Activated CD8-positive, alpha-beta T cell treated with anti-CD3 and anti-CD28 coated beads, Interleukin-2, amount 10 ng/mL, durations not matched to agents 7 days and 5 days (primary cell): ENCODE measurements at places on chromosomes 16 and 17. TPM values are rescaled to one million over a fixed set of nuclear protein-coding genes. Genes with fewer than 3 reads are reported as not detected.

FGF11 gene
- total RNA-seq = 16.6 TPM

ZNF213 gene
- total RNA-seq = 10.8 TPM

- peaks cover 5% of the 10 kb centered on the region for H3K27me3 ChIP-seq
- H3K4me3 ChIP-seq = no peak overlapping the region
- no peak overlapping the region for H3K27ac ChIP-seq
- no peaks in the 10 kb centered on the region for H3K4me1 ChIP-seq
- no peaks in the 10 kb centered on the region for H3K36me3 ChIP-seq
Observed at GRCh38 chr17:14245002-14245401, 8.3 kb upstream of the CDRT15 start.

DNA sequence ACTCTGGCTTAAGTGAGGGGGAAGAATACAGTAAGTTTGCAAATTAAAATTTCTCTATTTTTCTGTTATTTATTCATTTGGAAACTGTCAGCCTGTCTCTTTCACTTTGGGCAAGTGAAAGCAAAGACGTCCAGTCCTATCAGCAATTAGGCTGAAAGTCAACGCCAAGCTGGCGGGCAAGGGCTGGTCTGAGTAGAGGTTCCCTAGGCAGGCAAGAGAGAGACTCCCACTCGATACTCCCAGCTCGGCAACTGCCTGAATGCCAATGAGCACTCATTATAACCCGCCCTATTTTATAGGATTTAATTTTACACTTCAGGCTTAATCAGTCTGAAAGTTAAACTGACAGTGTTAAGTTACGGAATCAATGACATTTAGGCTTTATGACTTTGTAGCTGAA is 14.3 kb upstream of the SLC38A8 start:
- H3K36me3 ChIP-seq = peaks cover 51% of the 10 kb centered on the region
- H3K4me3 ChIP-seq = no peak overlapping the region

DNA sequence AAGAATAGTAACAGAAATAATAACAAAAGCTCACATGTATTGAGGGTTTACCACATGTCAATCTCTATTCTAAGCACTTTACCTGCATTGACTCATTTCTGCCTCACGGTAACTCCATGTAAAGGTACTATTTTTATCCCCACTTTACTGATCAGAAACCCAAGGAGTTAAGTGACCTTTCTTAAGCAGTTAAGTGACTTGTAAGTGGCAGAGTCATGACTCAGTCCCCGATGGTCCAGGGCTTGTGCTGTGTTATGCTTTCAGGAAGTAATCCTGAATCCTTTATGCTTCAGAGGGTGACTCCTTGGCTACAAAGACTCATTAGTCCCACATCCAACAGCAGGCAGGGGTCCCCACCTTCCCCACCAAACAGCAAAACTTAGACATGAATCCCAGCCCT is 66.5 kb downstream of the MRM1 start:
- peaks cover 22% of the 10 kb centered on the region for H3K4me1 ChIP-seq
- H3K27me3 ChIP-seq = peaks cover 2% of the 10 kb centered on the region
- H3K36me3 ChIP-seq = no peaks in the 10 kb centered on the region
- no peak overlapping the region for H3K4me3 ChIP-seq
- no peak overlapping the region for H3K27ac ChIP-seq

GRCh38 chr17:55458978-55459377 is 37.3 kb upstream of the MMD start:
- H3K27me3 ChIP-seq = peaks cover 11% of the 10 kb centered on the region
- DNase-seq = no peak
- H3K36me3 ChIP-seq = no peaks in the 10 kb centered on the region
- H3K27ac ChIP-seq = no peak overlapping the region
- H3K4me3 ChIP-seq = no peak overlapping the region
- H3K4me1 ChIP-seq = peaks cover 10% of the 10 kb centered on the region

ADAP2 gene
- 0.39 TPM for total RNA-seq

DNA sequence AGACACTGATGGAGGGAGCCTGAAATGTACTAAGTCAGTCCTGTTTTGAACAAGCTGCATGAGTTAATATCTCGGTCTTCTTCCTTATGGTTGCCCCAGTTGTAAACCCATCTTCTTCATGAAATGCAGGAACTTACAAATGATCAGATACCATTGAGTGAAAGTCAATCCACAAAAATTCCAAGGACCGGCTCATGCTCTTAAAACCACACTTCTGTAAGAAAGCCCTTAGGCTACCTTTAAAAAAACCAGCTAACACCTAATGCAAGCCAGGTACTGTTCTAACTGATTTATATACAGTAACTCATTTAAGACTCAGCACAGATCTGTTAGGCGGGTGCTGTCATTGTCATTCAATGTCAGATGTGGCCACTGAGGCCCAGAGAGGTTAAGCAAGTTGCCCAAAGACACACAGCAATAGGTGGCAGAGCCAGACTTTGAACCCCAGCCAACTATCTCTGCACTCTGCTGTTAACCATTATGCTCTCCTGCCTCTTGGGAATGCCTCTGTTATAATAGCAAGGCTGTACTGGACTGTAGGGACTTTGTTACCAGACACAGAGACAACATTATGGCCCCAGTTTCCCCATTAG is 93.4 kb downstream of the C16orf95 start:
- H3K27ac ChIP-seq = no peak overlapping the region
- no peak overlapping the region for H3K4me3 ChIP-seq
- H3K4me1 ChIP-seq = no peaks in the 10 kb centered on the region
- no peaks in the 10 kb centered on the region for H3K36me3 ChIP-seq

GRCh38 chr17:74567397-74567796 is at the start of gene CD300H:
Gene CD300H, minus strand, starts transcription at chr17:74567509.
- peaks cover 42% of the 10 kb centered on the region for H3K27me3 ChIP-seq
- no peak within 1 kb of the TSS for H3K27ac ChIP-seq
- H3K4me1 ChIP-seq = peaks cover 15% of the 10 kb centered on the region
- no peak within 1 kb of the TSS for H3K4me3 ChIP-seq
- no peaks in the 10 kb centered on the region for H3K36me3 ChIP-seq

DHX40 gene
- 17.7 TPM for total RNA-seq

GRCh38 chr16:3187798-3188674 is at the start of gene OR1F1:
Gene OR1F1, plus strand, starts transcription at chr16:3188204.
- peaks cover 9% of the 10 kb centered on the region for H3K36me3 ChIP-seq
- peaks cover 65% of the 10 kb centered on the region for H3K4me1 ChIP-seq
- H3K27me3 ChIP-seq = peaks cover 58% of the 10 kb centered on the region
- H3K4me3 ChIP-seq = peak within 1 kb of the TSS; percentile 68
- DNase-seq = peak; percentile 86
- H3K27ac ChIP-seq = peak within 1 kb of the TSS; percentile 76

G6PC1 gene
- not detected for total RNA-seq

DNA sequence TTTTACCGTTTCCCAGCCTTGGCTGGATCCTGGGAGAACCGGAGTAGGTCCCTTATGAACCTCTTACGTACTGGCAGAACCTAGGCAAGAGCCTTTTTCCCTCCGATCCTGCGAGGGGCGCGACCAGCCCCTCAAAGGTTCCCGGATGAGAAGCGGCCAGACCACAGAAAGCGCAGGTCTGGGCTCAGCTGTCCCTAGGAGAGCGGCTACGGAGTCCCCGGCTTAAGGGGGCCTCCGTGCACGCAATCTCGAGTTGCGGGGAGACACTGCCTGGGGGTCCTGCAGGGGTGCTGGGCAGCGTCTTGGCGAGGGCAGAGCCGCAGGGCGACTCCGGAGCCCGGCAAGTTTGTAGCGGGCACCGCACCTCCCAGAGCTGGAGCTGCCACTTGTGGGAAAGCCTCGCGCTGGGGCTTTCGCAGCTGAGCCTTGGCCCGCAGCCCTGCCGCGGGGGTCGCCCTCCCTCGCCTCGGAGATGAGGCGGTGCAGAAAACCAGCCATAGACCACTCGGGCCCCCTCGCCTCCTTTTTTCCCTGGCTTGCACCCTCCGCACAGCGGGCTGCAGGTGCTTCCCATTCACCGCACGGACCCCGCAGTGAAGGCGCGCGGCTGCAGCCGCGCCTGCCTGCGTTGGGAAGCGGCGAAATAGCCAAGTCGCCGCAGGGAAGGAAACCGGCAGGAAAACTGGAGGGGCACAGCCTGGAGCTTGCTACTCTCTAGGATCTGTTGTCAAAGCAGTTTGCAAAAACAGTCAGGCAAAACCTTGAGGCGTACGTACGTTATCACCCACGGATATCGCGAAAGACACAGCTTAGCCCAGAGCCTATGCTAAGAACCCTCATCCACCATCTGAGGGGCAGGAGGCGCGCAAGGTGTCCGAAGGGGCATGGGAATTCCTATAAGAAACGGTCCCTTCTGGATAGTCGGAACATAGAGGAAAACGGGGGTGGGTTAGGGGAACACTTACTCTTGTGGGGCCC is 834 bp downstream of the CDH8 start:
- no peak for DNase-seq
- no peak overlapping the region for H3K4me3 ChIP-seq
- H3K36me3 ChIP-seq = no peaks in the 10 kb centered on the region
- peaks cover 20% of the 10 kb centered on the region for H3K27me3 ChIP-seq

DNA sequence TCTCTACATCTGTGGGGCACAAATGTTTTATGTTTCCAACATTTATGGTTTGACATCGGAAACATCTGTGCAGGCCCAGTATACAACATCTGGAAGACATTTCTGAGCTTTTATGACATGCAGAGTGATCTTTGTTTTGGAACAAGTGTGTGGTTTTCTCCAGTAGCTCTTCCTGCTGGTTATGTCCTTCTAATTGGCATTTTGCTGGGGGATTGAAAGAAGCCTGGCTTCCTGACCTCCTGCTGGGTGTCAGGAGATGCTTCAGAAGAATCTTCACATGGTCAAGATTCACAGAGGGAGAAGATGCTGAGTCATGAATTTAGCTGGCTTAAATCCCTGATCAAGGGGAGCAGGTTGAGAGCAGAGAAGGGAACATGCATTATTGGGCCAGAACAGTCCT is 279.5 kb upstream of the MYOCD start:
- H3K4me1 ChIP-seq = no peaks in the 10 kb centered on the region
- no peak for DNase-seq
- H3K36me3 ChIP-seq = no peaks in the 10 kb centered on the region

GRCh38 chr16:72291531-72291981 is 119.6 kb upstream of the PMFBP1 start:
- H3K27me3 ChIP-seq = no peaks in the 10 kb centered on the region
- no peak for DNase-seq
- H3K4me1 ChIP-seq = no peaks in the 10 kb centered on the region
- no peak overlapping the region for H3K4me3 ChIP-seq
- no peaks in the 10 kb centered on the region for H3K36me3 ChIP-seq
- H3K27ac ChIP-seq = no peak overlapping the region

FBXW10B gene
- 0.82 TPM for total RNA-seq

DNA sequence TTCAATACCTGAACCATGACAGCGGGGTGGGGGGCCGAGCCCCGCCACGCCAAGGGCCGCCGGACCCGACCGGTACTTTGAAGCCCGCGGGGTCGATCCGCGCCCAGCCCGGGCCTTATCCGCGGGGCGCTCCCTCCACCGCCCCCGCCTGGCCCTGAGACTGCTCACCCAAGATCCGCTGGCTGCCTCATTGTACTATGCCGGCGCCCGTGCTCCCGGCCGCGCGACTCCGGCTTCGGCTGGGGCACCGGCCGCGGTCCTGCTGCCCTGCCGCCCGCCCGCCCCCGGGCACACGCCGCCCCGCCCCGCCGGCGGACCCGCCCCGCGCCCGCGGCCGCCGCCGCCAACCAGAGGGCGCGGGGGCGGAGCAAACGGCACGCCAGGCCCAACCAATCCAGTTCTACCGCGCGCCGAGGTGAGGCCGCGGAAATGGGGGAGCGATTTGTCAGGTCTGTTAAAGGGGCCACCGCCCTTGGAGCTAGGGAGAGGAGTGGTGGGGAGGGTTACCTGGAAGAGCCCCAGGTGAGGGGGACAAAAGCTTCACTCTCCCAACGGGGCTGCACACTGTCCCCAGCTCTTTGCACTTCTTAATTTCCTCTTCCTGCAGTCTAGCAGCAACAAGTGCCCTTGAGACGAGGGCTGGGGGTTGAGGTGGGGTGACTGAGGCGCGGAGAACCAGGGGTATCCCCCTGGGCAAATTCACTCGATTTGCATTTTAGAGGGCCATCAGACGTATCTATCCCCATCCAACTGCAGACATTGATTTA is at the start of gene TEX2:
TSS of gene TEX2 (minus strand) at position 261 of the 767 bp plus-strand sequence. CDS start 49,043 bp downstream, outside the sequence.
- H3K4me1 ChIP-seq = peaks cover 27% of the 10 kb centered on the region
- peaks cover 17% of the 10 kb centered on the region for H3K27me3 ChIP-seq
- no peaks in the 10 kb centered on the region for H3K36me3 ChIP-seq

MEIOC gene
- 0.26 TPM for total RNA-seq

- no peak overlapping the region for H3K27ac ChIP-seq
- DNase-seq = no peak
- peaks cover 9% of the 10 kb centered on the region for H3K4me1 ChIP-seq
- H3K4me3 ChIP-seq = no peak overlapping the region
Observed at GRCh38 chr17:40173778-40174135, 3.5 kb upstream of the RAPGEFL1 start.

DNA sequence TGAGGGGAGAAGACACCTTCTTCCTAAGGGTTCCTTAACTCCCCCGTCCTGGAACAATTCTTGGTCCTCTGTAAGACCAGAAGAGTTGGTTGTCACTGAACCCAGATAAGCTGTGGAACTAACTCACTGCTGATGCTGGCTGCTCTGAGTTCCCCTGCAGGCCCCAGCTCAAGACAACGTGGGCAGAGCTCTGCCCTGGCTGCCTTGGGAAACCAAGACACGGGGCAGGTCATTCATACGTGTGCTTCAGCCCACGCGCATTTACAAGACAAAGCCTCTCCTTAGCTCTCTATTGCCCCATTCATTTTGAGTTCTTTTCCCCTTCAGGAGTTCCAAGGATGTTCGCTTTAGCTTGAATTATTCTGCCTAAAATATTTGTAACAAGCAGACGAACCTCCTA is 3.4 kb upstream of the NAT9 start:
- H3K27ac ChIP-seq = peak overlapping the region; percentile 97
- peak overlapping the region; percentile 59 for H3K4me3 ChIP-seq
- H3K27me3 ChIP-seq = no peaks in the 10 kb centered on the region
- DNase-seq = no peak
- peaks cover 72% of the 10 kb centered on the region for H3K4me1 ChIP-seq
- peaks cover 42% of the 10 kb centered on the region for H3K36me3 ChIP-seq

DNA sequence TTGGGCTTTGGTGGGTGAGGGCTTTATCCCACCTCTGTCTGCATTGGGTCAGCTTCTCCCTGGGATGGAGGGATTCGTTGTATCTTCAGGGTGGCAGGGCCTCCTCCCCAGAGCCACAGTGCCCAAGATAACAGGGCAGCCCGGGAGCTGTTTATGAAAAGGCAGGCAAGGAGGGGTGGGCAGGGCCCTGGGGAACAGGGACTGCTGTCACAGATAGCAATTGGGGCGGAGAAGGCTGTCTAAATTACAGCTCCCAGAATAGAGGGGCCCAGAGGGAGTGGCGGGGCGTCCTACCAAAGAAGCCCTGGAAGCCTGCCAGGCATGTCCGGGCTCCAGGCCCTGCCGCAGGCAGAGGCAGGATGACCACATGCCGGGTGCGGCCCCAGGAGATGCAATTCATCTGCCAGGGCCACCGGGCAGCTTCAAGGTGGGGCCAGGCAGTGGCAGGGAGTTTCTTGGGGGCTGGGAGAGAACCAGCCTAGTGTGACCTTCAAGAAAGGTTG is 18.8 kb upstream of the PHOSPHO1 start:
- no peak overlapping the region for H3K27ac ChIP-seq
- H3K4me3 ChIP-seq = no peak overlapping the region
- DNase-seq = no peak
- H3K4me1 ChIP-seq = no peaks in the 10 kb centered on the region

GRCh38 chr17:2172999-2173398 is 118.1 kb downstream of the HIC1 start:
- no peak overlapping the region for H3K4me3 ChIP-seq
- DNase-seq = no peak
- no peak overlapping the region for H3K27ac ChIP-seq
- peaks cover 54% of the 10 kb centered on the region for H3K36me3 ChIP-seq

NOTUM gene
- 0.29 TPM for total RNA-seq

GRCh38 chr16:46901709-46902108 is 17.5 kb downstream of the GPT2 start:
- H3K27ac ChIP-seq = no peak overlapping the region
- peaks cover 6% of the 10 kb centered on the region for H3K4me1 ChIP-seq
- no peak for DNase-seq
- no peaks in the 10 kb centered on the region for H3K27me3 ChIP-seq
- H3K4me3 ChIP-seq = no peak overlapping the region
